Sciatic nerve (tissue), 2 donors: ENCODE measurements at places on chromosomes 16 and 17.

DNA sequence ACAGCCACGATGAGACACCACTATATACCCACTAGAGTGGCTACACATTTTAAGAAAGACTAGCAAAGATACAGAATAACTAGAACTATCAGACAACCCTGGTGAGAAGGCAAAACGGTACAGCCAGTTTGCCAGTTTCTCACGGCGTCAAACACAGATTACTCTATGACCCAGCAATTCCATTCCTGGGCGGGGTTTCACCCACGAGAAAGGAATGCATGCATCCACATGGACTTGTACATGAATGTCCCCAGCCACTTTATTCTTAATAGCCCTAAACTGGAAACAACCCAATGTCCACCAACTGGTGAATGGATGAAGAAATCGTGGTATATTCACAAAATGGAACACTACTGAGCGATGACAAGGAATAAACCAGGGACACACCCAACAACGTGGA, 74.5 kb downstream of the MYH10 start:
- no peak for DNase-seq

DNA sequence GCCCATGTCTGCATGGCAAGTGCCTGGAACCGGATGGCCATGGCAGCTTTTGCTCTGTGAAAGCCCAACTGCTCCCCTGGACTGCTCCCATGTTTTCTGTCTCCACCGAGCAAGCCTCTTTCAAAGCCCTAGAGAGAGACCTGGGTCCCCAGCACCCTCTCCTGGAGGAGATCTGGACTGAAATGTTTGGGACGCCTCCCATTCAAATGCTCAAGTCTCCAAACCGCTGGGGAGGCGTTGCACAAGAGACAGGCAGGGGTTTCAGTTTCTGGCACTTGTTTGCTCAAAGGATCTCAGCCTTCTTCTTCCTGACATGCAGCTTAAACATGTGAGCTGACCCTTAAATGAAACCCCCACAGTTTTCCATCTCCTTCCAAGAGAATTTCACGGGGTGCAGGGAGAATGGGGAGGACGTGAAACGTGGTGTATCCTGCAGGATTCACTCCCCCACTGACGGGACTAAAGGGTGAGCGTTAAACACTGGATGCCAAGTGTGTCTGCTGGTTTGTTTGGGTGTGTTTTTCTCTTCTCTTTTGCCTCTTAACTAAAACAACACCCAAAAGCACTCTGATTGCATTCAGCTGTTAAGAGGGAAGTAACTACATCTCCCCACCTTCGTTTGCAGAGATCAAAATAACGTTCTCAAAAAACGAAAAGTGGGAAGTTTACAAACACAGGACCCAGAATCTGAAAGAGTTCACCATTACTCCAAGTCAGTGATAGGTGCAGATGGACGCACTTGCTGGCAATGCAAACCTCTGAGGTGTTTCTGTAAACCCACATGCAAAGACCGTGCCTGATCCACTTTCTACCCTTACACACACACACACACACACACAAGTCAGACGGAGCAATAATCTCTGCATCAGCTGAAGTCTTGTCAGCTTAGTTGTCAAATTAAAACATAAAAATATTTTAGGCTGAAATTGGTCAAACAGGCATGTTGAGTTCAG, 256.9 kb downstream of the C16orf95 start:
- no peak for DNase-seq

DNA sequence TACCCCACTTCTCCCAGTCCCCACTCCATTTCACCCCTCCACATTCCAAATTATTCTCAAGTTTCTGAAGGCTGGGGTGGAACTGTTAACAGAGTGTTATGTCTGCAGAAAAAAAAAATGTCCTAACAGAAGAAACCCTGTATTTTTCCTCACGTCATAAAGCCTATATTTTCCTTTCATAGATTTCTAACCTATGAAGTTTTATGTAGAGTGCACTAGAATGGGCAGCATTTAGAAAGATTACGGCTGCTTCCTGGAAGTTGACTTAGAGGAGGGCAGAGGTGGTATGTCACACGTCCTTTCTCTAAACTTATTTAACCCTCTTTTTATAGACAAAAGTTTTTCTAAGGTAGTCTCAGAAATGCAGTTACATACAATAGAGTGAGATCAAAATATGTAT, 139.8 kb upstream of the TOM1L1 start:
- DNase-seq, result no peak

- peak; percentile 97 for DNase-seq
Measured at GRCh38 chr17:1724351-1724868, at the start of gene WDR81. Gene WDR81 (plus strand): TSS chr17:1724704. CDS start chr17:1724960, 256 bp downstream.

- peak; percentile 56 for DNase-seq
Measured at GRCh38 chr17:77366558-77367245, 225.9 kb downstream of the SEC14L1 start.

DNA sequence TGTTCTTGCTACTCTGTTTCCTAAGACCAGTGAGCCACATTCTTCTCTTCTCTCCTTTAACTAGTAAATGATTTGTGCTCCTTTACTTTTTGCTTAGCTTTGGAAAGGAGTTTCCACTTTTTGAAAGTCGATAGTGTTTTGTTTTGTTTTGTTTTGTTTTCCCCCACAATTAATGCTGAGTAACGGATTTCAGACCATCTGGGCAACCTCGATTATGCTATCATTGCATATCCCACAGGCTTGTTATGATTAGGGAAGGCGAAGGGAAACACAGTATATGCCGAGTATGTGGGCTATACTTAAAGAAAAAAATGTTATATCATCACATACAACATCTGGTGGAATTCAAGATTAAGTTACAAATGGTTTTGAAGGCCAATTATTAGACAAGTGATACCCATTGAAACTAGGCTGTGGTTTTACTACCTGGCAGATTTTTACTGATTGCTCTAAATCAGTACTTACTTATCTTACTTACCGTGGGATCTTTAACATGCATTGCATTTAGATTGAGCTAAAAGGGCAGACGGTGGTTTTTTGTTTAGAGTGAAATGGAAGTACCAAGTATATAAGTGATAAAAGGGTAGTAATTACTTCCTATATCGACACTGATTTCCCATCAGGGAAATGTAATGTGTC, 361.3 kb upstream of the SOX9 start:
- DNase-seq, result no peak

- no peak for DNase-seq
Measured at GRCh38 chr16:71966932-71967331, 33.3 kb downstream of the PKD1L3 start.

GRCh38 chr17:49359990-49360795, 1.9 kb downstream of the ZNF652 start:
- no peak for DNase-seq

DNA sequence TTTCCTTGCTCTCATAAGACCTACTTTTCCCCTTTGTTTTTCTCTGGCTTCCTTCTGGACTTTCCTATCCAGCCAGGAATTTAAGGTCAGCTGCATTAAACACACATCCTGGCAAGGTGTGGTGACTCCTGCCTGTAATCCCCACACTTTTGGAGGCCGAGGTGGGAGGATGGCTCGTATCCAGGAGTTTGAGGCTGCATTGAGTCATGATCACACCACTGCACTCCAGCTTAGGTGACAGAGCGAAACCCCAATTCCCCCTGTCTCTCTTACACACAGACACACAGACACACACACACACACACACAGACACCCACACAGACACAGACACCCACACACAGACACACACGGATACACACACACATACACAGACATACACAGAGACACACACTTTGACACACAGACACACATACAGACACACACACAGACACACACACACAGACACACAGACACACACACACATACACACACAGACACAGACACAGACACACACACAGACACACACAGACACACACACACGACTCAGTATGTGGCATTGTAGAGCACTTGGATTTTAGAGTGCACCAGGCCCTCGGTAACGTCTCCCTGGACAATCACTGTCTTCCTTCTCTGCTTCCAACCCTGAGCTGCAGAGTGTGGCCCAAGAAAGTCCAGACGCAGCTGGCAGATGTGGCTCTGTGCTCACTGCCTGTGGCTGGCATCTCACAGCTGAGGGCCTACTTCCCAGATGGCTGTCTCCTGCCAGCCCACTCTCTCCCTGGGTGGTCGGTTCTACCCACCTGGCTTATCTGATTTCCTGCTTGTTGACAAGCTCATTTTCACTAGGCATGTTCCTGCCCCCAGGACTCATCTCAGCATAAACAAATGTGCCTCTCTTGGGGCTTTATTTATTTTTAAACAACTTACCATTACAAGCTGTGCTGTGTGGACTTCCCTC, 39.0 kb downstream of the NLRP1 start:
- peak; percentile 33 for DNase-seq

GRCh38 chr16:9159839-9160550, 68.6 kb downstream of the HAPSTR1 start:
- peak; percentile 68 for DNase-seq

DNA sequence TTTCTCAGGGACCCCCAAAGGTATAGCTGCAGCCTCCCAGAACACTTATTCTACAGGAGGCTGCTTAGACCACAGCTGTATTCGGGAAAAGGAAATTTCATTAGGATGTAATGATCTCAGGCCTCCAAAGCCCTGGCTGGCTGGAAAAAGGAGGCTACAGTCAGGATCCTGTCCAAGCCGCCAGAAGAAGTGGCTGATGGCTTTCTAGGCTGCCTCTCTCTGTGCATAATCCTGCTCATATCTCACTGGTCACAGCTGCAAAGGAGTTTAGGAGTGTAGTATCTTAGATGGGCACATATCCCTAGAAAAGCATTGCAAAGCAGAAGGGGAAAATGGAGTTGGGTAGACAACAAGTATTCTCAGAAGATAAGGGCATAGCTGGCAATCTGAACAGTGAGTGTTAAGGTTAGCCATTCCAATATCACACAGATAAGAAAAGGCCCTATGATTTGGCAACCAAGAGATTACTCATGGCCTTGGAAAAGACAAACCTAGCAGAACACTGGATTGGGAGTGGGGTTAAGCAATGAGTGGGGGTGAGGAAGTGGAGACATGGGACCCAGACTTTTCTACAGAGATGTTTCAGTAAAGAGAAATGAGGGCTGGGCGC, 26.0 kb upstream of the PRKCA start:
- DNase-seq, result no peak

DNA sequence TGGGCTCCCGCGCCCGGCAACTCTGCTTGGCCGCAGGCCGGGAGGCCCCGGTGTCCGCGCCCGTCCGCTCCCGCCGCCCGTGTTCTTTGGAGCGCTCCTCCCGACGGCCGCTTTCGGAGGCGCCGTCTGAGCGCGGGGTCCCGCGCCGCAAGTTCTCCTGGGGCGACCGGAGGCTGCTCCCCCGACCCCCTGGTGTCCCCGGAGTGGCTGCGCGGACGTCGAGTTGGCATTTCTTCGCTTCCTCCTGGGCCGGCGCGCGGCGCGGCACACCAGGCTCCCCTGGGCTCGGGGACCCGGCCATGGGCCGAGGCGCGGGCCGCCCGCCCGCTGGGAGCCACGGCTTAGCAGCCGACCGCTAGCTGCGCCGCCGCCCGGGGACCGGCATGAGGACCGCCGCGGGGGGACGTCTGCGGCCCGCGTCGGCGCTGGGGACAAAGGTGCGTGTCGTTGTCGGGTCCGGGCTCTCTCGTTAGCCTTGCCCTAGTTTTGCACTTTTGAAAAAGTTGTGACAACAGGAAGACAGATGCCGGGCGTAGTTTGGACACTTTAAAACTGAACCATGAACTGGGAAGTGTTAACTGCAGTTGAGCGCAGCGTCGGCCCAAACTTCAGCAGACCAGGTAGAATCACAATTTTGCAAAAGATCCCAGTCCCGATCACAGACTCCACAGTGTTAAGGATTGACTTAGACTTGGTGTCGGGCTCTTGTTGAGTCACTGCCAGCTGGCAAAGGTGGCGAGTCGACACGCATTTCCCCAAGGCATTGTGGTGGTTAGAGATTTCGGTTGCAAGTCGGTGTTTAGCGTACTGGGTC, 700 bp downstream of the UBN1 start:
- peak; percentile 67 for DNase-seq

DNA sequence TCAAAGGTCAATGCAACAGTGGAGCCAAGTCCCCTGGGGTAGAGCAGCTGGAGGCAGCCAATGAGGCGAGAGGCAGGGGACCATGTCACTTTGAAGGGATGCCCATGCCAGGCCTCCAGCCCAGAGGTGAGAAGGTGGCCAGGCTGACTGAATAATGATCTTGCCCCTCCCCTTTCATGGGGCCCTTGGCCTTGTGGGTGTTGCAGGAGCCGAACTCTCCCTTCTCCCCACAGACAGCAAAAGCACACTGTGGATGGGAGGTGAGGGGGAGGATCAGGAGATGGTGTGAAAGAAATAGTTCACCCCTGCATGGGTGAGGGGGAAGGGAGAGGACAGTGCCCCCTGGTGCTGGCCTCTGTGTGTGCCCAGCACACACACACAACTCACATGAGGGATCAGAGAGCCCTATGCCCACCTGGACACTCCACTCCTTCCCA, 15.8 kb upstream of the TBX21 start:
- no peak for DNase-seq

DNA sequence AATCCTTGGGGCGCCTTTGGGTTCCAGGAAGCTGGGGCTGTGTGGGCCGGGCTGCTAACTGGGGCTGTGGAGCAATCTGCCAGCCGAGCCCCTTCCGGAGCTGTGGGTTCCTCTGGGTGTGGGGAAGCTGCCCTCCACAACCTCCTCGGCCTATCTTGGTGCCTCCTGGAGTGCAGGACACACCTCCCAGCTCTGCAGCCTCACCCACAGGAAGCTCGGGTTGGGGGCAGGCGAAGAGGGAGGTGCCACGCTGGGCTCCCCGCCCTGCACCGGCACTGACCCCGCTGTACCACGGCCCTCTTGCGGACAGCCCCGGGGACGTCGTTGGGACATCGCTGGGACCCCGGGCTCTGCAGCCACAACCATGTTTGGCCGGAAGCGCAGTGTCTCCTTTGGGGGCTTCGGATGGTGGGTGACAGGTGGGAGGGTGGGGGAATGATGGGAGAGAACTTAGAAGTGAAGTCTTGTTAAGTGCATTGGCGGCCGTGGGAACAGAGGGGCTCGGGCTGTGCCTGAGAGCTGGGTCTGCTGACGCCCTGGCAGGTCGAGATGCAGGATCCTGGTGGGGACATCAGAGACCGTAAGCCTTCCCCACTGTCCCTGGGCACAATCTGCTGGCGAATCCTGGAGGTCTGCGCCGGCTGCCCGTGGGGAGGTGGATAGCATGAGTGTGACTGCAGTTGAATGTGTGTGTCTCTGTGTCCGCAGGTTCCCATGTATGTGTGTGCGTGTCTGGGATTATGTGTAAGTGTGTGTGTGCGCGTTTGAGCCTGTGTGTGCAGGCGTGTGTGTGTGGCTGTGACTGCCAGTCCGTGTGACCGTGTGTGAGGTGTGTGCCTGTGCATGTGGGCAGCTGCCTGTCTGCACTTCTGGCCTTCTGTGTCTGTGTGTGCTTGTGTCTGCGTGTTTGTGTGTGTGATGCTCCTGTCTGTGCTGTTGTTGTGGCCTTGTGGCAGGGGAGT, at the start of gene RAP1GAP2:
Gene RAP1GAP2, plus strand, starts transcription at position 275 of the 962 bp plus-strand sequence. Its CDS starts 90 bp downstream, at position 365.
- DNase-seq, result no peak
